ENCODE measurements at places on chromosomes 2 and 18.

- peak; percentile 89 for DNase-seq
Measured at GRCh38 chr2:238684362-238685326, 163.2 kb upstream of the TWIST2 start.

DNA sequence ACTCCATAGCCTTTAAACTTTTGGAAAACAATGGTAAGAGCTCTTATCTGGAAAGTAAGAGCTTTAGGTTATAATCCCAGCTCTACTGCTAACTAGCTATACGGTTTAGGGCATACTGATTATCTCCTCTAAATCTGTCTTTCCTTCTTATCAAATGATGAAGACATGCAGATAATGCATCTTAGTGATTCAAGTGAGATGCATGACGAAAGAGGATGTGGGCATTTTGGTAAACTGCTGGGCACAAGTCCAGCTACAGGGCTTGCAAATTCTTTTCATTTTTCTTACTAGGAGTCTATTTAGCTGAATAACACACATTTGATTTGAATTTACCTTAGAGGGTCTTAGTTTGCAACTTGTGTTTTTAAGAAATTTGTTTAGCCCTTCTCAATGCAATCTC lies 1604.8 kb upstream of the ZEB2 start:
- DNase-seq: peak; percentile 7

DNA sequence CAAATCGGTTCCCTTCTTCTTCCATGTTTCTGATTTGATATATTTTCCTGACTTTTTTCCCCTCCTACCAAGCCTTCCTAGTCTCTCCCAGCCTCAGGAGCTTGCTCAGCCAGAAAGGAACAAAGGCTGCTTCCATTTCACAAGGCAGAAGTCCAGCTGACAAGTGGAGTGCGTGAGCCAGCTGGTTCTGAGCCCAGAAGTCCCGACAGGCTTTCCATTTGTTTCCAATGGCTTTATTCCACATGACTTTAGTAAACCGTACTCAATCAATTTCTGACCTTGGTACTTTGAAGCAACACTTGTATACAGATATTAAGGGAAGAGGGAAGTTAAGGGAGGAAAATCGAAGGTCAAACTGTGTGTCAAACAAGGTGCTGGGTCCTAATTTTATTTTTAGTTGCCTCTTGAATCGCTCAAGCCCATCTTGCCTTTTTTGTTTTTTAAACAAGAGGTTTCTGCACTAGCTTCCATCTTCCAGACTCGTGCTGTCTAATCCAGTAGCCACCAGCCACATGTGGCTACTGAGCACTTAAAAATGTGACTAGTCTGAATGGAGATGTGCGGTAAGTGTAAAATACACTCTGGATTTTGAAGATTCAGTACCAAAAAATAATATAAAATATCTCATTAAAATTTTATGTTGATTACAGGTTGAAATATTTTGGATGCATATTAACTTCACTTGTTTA lies 36.2 kb downstream of the WIPF1 start:
- peak; percentile 79 for DNase-seq

GRCh38 chr2:134232868-134233727 lies 20.8 kb upstream of the MGAT5 start:
- no peak for DNase-seq

GRCh38 chr2:114709936-114710850 lies 267.8 kb downstream of the DPP10 start:
- no peak for DNase-seq

GRCh38 chr2:150081775-150082481 lies 405.5 kb downstream of the RND3 start:
- no peak for DNase-seq

DNA sequence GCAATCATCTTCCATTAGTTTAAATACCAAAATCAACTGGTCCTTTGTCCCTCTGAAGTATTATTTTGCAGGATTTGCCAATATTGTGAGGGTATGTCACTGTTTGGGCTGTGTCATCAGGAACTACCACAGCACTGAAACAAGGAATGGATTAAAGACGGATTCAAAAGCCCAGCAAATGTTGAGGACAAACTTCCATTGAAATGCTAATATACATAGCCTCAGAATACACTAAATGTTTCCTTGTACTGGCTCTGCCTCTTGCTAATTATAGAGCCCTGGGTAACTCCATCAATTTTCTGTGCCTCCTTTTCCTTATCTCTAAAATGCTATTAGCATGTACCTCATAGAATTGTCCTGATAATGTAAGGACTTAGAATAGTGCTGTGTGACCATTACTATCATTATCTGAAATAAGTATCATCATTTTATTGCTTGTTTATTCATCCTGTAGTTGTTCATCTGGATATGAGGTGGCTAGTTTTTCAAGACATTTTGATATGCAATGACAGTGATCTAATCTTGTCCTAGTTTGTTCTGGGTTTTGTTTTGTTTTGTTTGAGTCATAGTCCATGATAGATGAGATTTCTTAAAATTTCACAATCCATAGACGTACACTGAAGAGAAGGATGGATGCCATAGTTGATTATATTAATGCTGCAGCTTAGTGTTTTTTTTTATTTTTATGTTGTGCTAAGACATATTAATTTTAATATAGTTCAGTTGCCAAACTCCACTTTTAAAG lies 333.4 kb upstream of the KCNH7 start:
- no peak for DNase-seq

DNA sequence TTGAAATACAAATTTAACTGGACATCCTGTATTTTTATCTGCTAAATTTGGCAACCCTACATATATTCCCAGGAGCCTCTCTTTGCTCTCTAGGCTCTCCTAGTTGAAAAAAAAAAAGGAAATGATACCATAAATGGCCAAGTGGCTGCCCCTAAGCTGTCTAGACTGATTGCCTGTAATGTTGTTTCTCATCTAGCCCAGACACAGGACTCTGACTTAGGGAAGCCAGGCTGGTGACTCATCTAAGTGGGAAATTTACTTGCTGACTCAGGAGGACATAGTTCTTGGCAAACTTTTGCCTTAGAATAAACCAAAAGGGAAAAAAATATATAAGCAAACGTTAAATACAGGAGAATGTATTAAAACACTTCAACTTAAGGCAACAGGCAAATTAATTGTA lies 14.6 kb upstream of the ITGAV start:
- peak; percentile 79 for DNase-seq

DNA sequence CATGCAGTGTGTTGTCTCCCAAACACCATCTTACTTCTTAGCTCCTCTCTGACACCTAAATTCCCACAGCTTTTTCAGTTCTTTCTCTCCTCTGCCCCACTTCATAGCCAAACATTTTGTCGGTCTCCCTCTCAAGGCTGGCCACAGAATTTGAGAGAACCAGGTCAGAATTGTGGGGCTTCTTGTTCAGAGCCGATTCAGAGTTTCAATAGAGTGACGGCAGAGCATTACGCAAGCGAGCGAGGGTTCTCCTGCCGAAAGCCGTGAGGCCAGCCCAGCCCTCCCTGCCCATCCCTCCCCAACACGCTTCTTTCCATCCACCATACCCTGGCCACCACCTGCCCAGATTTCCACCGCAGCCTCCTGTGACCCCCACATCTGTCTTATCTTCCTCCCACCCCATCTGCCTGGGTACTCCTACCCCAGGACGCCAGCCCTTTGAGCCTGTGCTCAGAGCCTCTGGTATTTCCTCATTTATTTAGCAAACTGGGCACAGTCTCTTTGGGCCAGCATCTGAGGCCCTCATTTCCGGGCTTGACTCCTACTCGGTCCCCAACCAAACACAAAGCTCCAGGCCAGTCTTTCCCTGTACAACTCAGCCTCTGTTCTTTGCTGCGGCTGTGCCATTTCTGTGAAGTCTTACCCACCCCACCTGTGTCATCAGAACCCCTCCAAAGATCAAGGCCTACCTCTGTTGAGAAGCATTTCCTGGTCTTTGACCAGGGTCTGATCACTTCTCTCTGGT lies 70.0 kb upstream of the MAP4K4 start:
- DNase-seq: no peak

- no peak for DNase-seq
Measured at GRCh38 chr2:30216157-30216556, 15.2 kb upstream of the LBH start.

GRCh38 chr18:75784390-75784789 lies 356.9 kb upstream of the SMIM21 start:
- no peak for DNase-seq

- no peak for DNase-seq
Measured at GRCh38 chr2:47109007-47109375, 46.1 kb downstream of the STPG4 start.

- DNase-seq: no peak
Measured at GRCh38 chr2:224260372-224261020, 141.4 kb downstream of the FAM124B start.

GRCh38 chr2:186717320-186718007 lies 23.6 kb downstream of the FAM171B start:
- no peak for DNase-seq

DNA sequence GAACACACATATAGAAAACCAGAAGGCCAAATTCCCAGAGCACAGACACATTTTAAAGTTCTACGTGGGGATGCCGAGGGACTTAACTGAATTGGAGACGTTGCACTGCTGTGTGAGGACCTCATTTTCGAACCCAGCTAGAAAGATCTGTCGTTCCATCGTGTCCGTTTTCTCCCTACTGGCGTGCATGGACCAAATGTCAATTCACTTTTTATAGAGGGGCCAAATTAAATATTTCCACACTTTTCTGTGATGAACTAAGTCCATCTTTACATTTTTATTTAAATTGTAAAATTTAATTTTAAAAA lies 692 bp upstream of the TSHZ1 start:
- no peak for DNase-seq

- DNase-seq: no peak
Measured at GRCh38 chr2:41445865-41446264, 602.0 kb upstream of the PKDCC start.

GRCh38 chr18:23688528-23688927 lies 725 bp upstream of the LAMA3 start:
- no peak for DNase-seq

- no peak for DNase-seq
Measured at GRCh38 chr2:233816334-233816733, 38.0 kb downstream of the HJURP start.

DNA sequence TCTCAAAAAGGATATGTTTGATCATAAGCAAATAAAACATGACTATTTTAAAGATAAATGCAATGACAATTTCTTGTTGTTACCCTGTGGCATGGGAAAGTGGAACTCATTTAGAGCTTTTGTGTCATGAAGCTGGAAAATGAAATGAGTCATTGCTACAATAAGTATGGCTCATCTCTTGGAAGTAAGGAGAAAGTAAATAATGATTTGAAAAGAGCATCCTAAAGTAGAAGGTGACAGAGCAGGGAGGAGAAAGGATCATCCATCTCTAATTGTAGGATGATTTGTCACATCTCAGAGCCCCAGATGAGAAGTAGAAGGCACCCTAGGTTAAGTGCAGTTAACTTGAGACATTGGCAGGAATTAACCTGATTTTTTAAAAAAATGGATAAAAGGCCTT lies 200.5 kb downstream of the CPS1 start:
- no peak for DNase-seq

DNA sequence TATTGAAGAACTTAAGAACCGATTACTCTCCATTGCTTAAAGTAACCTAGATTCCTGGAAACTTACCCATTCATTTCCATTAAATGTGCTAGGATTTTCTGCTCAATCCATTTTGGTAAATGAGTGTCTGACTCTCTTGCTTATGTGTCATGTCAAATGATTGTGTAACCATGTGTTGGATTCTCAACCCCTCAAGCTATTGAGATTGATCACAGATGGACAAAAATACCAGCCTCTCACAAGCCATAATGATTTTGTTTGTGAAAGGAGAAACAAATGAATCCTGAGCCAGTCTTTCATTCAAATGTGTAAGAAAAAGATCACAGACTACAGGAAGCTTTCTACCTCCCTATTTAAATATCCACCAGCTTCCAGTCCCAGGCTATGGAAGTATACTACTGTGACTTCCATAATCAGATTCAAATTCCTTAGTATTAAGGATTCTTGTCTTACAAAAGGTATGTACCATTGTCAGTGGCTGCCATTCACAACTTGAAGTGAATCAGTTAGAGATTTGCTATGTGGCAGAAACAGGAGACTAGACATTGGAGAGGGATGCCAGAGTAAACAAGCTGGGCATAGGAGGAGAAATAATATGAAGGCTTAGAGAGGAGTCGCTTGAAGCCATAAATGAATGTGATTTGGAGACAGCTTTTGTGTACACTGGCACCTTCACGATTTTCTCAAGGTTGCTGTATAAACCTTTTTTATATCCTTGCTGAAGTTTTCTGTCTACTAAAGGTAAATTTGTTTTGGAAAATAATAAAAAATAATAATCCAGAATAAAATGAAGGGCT lies 498.5 kb upstream of the SETBP1 start:
- DNase-seq: no peak

GRCh38 chr2:233228376-233228775 lies 23.1 kb upstream of the ATG16L1 start:
- no peak for DNase-seq

DNA sequence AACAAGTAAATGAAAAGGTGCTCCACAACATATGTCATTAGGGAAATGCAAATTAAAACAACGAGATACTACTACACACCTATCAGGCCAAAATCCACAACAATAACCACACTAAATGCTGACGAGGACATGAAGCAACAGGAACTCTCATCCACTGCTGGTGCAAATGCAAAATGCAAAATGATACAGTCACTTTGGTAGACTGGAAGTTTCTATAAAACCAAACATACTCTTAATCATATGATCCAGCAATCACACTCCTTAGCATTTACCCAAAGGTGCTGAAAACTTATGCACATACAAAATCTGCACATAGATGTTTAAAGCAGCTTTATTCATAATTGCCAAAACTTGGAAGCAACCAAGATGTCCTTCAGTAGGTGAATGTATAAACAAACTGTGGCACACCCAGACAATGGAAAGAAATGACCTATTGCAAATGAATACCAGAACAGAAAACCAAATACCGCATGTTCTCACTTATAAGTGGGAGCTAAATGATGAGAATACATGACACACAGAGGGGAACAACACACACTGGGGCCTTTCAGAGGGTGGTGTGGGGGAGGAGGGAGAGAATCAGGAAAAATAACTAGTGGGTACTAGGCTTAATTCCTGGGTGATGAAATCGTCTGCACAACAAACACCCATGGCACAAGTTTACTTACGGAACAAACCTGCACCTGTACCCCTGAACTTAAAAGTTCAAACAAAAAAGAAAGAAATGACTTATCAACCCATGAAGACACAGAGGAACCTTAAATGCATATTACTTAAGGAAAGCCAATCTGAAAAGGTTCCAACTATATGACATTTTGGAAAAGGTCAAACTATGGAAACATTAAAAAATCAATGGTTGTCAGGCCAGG lies 80.4 kb downstream of the ASXL2 start:
- DNase-seq: no peak

DNA sequence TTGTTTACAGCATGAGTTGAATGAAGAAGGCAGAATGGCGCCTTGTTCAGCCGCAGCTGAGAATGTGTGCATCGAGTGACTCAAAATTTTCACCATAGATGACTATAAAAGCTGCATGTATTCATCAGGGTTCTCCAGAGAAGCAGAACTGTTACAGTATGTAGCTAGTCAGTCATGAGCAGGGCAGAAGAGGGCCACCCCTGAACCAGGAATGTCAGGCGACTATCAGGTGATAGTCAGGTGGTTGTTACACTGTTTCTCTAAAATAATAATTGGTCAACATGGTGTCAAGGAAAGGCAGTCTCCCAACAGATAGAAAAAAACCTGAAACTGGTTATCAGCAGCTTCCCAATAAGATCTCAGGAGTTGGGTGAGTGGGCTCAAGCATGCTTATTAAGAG lies 20.2 kb upstream of the NOSTRIN start:
- no peak for DNase-seq

- no peak for DNase-seq
Measured at GRCh38 chr2:19000776-19001175, 357.6 kb downstream of the OSR1 start.

- peak; percentile 63 for DNase-seq
Measured at GRCh38 chr2:229714080-229714735, at the start of gene DNER. Gene DNER (minus strand): TSS chr2:229714555. CDS start chr2:229714423, 132 bp downstream.

All from MG63 (cell line).